Hematopoietic multipotent progenitor cell treated with erythropoietin and hydrocortisone succinate and interleukin-3 and kit ligand, for 15 days (in vitro differentiated cells): ENCODE measurements at places on chromosomes 7 and 10.
A peak's percentile ranks its signal among the peaks of the same experiment; 100 is the strongest.

DNA sequence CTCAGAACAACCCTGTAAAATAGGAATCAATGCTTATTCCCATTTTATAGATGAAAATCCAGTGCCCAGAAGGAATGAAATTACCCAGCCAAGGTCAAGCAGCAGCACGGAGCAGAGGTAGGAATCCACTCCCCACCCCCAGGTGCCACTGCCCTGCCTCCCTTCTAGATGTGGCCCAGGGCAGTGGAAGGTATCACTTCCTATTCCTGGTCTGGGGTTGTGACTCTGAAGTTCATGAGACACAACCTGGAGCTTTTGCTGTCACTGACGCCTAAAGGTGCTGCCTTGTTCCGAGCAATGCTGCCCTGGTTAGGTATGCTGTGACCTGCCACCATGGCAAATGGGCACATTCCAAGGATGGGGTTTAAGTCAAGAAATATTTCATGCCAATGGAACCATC lies 53.6 kb downstream of the PIK3AP1 start:
- DNase-seq, result no peak

- DNase-seq, result no peak
These were observed 594.9 kb downstream of the REEP3 start for GRCh38 chr10:64115908-64116643.

DNA sequence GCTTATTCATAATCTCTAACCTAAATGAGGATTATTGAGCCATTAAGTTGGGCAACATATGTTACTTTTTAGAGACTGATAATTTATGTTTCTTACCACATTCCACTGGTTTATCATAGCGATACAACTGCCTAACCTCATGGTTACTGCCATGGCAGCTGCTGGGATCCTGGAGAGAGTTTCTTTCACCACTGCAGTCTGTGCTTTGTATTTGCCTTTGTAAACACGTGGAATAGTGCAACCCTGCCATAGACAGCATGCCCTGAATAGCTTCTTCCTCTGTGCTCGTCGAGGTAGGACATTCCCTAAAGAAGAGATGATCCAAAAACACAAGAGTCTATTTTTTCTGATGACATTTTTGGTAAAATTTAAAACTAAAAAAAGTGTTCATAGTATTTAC lies 33.7 kb upstream of the PARP12 start:
- DNase-seq, result no peak

DNA sequence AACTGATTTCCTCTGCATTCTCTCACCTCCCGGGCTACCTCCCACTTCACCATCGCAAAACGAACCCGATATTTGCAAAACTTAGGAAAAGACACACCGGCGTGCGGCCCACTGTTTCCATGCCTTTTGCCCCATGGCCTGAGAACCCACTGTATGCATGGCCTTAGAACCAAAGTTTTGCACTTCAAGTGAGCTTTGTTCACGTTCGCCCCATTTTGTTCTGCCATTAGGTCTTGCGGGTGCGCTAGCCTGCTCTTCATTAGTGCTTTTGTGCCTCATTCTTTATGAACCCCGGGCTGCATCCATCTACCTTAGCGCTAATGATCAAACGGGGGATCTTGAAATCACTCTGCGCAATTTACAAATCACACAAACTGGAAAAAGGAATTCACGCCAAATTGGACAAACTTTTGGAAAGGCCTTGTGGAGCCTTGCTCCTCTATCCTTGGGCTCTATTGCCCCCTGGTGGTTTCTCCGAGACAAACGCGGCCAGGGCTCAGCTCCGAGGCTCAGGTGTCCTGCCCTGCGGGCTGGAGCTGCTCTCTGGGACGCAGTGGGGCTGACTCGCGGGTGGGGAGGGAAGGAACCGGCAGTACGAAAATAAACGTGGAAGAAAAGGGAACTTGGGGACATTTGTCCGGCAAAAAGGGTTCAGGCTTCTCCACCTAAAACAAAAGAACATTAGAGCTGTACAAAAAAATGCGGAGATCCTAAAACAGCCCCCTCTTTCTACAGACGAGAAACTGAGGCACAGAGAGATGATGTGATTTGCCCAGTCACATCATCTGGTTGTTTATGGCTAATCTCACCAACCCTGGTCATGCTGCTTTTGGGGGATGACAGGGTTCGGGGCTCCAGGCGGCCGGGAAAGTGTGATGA lies 300.4 kb upstream of the NFE2L3 start:
- peak; percentile 48 for DNase-seq

DNA sequence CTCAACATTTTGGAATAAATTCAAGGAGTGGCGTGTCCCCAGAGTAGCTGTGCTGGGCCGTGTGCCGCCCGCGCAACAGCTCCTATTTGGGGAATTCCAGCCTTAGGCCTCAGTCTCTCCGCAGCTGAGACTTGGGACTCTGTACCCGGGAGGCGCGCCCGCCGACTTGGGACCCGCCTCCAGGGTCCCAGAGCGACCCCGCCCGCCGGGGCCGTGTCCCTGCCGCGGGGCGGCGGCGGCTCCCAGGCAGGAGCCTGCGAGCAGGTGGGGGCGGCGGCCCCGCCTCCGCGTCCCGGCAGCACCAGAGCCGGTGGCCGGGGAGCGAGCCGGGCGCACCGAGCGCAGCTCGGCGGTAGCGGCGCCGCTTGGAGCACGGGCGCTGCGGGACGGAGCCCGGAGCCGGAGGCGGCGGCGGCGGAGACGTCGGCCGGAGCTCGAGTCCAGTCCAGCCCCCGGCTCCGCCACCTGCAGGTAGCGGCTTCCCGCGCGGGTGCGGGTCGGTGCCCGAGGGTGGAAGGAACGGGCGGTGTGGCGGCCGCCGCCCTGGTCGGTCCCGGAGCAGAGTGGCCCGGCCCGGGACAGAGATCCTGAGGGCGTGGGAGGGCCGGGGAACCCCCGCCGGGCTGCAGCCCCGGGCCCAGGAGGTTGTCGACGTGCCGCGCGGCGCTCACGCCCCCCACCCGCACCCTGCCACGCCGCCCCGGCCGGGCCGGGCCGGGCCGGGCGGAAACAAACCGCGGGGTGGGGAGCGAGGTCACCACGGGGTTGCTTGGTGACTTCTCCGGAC lies at the start of gene WIPF3:
WIPF3 (plus strand) TSS at position 301 of the 787 bp plus-strand sequence. CDS start 28,217 bp downstream, outside the sequence.
- DNase-seq, result no peak
